ENCODE measurements at places on chromosomes 12 and 14.

- no peak for DNase-seq
Measured at GRCh38 chr14:71591231-71591630, 341.0 kb upstream of the RGS6 start.

DNA sequence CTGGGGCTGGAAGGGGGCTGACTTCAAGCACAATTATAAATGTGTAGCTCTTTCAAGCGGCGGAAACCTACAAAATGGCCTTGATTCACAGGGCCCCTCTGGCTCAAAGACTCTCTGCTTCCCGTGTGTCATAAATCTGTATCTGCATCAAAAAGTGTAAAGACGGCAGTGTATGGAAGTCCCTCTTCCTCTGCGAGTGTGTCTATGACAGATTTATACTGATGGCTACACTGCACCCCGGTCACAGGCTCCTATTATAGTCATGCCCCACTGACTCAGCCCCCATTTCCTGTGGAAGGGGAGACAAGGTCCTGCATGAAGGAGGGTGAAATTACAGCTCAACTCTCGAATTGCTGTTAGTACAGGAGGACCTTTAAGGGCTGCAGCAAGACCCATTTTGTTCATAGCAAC is 68.6 kb downstream of the HMGA2 start:
- no peak for DNase-seq

DNA sequence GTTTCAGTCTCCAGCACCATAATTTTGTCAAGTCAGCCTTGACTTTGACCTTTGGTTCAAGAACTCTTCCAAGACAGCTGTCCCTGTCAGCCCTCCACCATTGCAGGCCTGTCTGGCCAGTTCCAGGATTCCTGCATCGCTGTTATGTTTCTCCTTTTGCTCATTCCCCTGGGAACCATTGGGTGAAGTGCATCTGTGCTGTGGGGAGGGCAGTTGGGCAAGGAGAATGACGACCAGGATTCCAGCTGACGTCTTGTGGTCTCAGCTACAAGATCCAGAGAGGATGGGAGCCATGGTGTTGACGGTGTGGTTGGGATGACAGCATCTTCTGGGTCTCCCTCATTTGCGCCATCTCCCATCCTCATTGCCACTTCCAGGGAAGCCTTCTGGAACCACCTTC is 45.9 kb upstream of the SLC24A4 start:
- DNase-seq: no peak

DNA sequence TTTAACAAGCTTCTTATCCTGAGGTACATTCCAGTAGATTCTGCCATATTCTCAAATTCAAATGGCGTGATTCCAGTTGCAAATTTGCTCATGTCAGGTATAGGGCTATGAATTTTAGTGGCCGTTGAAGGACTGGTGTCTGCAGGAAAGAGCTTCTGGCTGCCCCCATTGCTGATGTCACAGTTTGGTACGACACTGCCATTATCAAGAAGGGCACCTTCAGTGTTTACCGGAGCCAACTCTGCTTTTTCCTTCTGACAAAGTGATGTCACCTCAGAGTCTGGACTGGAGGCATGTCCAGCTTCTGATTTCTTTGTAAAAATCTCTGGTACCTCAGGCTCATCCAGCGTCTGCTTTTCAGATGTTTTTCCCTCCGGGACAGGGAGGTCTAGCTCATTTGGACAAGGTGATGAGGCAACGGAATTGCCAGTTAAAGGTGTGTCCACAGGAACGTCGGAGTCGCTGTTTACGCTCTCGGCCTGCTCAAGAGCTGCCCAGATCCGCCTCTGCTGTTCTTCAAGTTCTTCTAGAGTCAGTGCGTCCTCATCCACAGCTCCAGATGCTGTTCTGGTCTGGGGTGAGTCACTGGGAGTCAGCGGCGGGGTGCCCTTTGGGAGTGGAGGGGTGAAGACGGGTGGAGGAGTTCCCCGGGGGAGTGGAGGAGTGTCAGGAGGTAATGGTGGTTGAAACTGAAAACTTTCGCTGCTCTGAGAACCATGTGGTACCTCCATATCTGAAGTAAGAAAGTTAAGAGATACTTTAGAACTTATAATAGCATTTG is 27.0 kb downstream of the ZCCHC8 start:
- DNase-seq: peak; percentile 74

DNA sequence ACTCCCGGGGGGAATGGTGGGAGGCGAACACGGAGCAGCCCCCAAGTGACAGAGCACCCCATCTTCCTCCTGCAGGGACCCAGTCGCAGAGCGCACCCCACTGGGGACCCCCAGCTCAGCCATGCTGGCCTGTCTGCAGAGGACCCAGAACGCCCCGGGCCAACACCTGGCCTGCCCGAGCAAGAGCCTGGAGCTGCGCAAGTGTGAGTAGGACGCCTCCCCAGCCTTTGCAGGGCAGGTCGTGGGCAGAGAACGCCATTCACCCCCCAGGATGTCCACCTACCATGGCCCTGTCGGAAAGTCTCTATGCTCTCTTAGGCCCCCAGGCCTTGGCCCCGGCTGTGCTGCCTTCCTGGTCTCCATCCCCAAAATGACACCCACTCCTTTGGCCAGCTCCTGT is 30.4 kb downstream of the FAM222A start:
- DNase-seq: no peak
